Activated T-cell treated with anti-CD3 and anti-CD28 coated beads for 48 hours (primary cell): ENCODE measurements at places on chromosomes 2 and 18.

- no peak for DNase-seq
Measured at GRCh38 chr2:201965550-201965949, 68.1 kb upstream of the FZD7 start.

GRCh38 chr2:192194265-192194865 lies 368 bp downstream of the TMEFF2 start:
- peak; percentile 12 for DNase-seq

GRCh38 chr2:222239945-222240675 lies 58.7 kb downstream of the PAX3 start:
- DNase-seq = no peak

DNA sequence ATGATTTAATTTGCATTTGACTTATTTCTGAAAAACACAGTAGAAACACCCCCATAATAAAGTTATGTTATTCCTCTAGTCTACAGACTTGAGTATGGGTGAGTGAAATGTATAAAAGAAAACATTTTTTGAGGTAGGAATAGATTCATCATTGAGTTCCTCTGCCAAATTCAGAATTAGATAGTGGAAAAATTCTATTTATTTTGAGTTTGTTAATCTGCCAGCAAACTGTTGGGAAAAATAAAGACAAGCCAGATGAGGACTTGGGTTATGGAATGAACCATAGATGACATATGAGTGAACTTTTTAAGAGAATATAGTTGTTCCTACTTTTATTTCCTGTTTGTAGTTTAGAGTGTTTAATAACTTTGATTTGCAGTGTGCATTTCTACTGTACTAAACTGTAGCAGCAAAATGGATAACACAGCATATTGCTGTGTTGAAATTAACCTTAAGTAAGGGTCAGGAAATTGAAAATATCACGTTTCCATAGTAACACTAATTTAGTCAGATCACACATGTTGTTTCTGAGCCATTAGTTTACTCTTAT lies 35.6 kb upstream of the PNPT1 start:
- no peak for DNase-seq

DNA sequence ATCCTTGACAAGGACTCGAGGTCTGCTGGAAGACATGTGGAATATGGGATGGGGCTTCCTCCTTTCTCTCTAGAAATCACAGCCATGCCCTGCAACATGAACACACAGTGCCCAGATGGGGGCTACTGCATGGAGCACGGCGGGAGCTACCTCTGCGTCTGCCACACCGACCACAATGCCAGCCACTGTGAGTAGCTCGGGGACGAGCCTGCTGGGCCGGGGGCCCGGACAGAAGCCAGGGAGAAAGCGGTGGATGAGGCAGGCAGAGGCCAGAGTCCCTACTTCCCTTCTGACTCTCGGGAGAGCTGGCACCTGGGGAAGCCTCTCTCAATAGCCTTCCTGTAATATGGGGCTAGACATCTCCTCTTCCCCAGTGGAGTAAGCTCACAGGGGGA lies 50.5 kb downstream of the SNED1 start:
- no peak for DNase-seq

- no peak for DNase-seq
Measured at GRCh38 chr2:230405824-230406223, 10.2 kb upstream of the SP100 start.

- no peak for DNase-seq
Measured at GRCh38 chr18:61973273-61974115, 80.7 kb upstream of the RNF152 start.

GRCh38 chr2:177064422-177064821 lies 148.2 kb upstream of the HNRNPA3 start:
- no peak for DNase-seq

DNA sequence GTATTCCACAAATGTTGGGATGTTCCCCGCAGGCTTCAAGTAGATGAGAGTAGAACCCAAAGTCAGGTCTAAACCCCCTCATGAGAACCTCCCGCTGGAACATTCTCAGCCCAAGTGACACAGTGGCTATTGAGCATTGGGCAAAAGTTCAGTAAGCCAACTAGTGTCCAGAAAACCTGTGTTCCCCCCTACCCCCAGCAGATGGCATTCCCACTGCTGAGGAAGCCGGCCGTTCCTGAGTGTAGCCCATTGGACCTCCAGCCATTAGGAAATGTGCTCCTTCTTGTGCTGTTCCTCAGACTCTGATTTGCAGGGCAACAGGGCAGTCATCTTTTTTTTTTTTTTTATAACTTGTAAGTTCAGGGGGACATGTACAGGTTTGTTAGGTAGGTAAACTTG lies 152.1 kb downstream of the NCK2 start:
- DNase-seq = no peak

GRCh38 chr2:221572821-221573429 lies 821 bp upstream of the EPHA4 start:
- DNase-seq = peak; percentile 23

- no peak for DNase-seq
Measured at GRCh38 chr18:79788734-79789085, 9.0 kb upstream of the KCNG2 start.
